Stimulated activated CD4-positive, alpha-beta T cell treated with anti-CD3 and anti-CD28 coated beads, Interleukin-2, amount 100 ng/mL, for 24 hours (primary cell): ENCODE measurements at places on chromosomes 2 and 18.

DNA sequence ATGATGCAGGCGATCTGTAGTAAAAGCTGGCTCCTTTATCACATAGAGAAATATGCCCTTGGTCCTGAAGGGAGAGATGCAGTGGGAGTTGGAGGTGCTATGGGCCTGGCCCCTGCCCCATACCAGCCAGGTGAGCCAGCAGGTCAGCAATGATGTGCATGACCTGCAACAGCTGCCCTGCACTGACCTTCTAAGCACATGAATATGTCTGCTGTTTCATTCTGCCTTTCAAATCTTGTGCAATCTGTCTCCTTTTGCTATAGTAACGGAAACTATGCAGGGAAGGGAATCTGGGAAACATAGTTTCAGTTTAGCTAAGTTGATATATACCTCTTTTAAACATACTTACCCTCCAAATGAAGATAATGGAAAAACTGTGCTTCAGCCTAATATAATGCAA, 235.2 kb downstream of the TDRD15 start:
- DNase-seq: no peak

DNA sequence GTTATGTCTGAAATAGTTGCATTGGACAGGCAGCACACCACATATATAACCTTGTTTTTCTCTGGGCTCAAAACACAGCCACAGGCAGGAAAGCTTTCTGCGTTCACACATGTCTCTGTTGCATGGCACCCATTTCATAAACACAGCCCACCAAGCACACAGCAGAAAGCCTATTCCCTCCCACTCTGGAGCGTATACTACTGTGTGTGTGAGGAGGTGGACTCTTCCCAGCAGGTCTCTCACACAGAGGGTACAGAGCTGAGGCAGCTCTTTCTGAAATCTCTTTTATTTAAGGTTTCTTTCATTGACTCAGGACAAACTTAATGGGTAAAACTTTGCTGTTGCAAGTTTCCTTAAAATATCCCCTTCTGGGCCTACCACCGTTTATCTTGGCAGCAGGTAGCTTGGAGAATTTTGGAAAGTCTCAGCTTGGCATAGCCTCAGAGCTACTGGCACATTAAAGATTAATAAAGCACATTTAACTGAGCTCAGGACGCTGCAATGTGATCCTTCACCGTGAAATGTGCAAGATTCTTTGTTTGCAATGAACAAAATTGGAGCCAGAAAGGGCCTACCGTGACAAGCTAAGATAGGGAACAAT, 105.1 kb upstream of the NCKAP5 start:
- no peak for DNase-seq

DNA sequence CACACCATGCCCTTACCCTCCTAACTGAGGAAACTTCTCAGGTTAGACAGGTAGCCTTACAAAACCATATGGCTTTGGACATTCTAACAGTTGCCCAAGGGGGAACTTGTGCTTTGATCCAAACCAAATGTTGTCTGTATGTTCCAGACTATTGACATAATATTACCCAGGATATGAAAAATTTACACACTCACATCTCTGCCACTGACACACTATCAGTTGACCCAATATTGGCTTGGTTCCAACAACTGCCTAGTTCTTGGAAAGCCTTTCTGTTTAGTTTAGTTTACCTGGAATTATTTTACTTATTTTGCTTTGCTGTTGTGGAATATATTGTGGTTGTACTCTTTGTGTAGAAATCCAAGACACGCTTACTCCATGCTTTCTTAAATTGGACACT, 178.4 kb downstream of the RNF152 start:
- no peak for DNase-seq

DNA sequence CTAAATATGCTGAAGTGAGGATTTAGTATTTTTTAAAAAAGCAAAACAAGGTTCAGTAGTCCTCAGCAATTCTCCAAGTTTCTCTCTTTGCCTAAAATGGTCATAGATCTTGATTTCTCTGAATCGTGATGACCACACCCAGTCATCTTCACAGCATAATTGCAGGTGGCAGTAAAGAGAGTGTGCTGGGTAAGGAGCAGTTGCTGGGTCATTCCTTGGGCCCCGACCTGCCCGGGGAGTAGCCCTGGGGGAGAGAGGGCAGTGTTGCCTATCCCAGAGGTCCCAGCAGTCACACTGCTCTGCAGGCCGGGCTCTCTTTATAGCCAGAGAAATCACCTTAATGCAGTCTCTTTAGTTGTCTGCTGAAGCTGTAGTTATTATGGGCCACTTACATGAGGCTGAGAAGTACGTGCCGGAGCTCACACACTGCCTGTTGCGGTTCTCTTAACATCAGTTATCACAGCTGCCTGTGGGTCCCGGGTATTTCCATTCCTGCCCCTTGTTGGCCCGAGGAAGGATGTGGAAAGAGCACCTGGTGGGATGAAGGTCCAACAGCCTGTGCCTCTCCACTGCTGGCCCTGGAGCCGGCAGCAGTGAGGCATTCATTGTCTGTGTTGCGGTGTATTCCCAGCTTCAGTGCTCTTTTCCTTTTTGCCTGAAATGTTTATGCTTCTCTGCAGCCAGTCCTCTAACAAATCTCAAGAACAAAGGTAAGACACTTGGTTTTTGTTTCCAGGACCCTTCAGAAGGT, 230.1 kb downstream of the ALPK2 start:
- DNase-seq: no peak

DNA sequence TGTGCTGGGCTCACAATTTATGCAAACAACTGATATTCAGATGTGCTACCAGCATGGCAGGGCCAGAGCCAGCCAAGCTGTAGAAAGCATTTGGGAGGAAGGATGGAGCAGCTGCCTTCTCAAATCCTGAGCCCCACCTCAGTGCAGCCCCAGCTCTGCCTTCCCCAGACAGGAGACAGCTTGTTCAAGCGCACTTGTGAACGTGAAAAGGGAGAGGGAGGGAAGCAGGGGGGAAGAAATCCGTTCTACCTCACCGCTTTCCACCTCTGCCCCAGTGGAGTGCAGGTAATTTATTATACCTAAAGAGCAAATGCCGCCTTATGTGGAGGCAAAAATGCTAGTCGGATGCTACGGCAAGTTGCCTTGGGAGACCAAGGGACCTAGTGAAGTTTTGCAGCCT, 66.0 kb upstream of the SLC14A2 start:
- no peak for DNase-seq

DNA sequence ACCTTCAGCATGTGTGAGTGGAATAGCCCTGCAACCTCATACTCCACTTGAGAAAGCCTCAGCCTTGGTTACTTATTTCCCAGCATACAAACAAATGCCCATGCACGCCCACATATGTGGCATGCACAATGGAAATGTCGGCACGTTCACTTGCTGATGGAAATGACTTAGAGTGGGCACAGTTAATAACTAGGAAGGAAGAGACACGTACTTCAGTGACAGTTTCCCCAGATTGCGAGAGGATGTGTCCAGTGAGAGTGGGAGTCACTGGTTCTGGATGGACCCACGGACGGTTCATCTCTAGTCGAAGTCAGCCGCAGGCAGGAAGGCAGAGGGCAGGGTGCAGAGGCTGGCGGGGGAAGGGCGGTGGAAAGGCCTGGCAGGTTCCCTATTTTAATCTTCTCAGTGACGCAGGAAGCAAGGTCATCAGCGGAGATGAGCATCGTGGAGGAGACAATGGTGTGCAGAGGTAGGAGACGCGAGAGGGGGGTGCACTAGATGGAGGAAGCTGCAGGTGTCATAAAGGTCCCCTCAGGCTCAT, 350.7 kb upstream of the MYT1L start:
- no peak for DNase-seq

GRCh38 chr2:27588308-27588707, 5.5 kb downstream of the ZNF512 start:
- DNase-seq: no peak

GRCh38 chr18:78579854-78580577, 399.6 kb upstream of the SALL3 start:
- no peak for DNase-seq

DNA sequence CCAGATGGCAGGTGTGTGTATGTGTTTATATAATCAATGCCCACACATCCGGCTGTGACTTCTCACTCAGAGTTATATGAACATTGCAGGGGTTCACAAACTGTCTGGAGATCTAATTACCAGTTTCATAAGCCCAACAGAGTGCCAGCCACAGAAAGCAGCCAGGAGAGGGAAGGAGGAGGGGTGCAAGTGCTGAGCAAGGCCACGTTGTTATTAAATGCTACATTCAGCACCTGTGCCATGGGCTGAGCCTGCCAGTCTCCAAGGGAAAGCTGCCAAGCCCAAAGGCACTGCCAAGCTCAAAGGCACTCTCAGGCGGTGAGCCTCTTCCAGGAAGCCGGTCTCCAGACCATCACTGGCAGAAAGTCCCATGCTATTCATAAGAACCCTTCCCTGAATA, 17.4 kb downstream of the XDH start:
- DNase-seq: no peak

DNA sequence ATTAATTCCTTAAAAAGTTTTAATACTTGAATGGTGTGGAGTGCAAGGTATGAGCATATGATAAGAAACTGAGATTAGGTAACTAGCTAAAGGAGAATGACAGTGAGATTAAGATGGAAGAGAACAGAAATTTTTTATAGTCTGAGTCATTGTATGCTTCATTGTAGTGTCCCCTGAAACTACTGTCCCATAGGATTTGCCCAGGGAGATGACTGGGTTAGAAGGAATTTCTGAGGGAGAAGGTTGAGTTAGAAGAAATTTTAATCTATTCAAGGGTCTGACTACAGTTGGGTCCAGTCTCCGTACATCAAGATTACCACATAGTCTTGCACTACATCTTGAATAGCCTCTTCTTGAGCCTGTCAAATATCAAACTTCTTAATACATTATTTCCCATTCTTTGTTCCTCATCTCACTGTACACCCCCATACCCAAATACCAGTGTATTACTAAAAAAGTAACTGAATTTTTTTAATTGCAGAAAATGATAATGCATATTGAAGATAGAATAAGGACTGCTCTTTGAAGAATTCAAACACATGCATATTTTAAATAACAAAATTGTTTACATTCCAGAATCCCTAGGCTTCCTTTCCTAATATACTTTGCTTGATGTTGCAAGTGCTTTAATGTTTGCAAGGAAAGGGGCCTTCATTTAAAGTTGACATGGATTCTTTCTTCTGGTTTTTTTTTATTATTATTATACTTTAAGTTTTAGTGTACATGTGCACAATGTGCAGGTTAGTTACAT, 314.3 kb upstream of the COL3A1 start:
- no peak for DNase-seq

DNA sequence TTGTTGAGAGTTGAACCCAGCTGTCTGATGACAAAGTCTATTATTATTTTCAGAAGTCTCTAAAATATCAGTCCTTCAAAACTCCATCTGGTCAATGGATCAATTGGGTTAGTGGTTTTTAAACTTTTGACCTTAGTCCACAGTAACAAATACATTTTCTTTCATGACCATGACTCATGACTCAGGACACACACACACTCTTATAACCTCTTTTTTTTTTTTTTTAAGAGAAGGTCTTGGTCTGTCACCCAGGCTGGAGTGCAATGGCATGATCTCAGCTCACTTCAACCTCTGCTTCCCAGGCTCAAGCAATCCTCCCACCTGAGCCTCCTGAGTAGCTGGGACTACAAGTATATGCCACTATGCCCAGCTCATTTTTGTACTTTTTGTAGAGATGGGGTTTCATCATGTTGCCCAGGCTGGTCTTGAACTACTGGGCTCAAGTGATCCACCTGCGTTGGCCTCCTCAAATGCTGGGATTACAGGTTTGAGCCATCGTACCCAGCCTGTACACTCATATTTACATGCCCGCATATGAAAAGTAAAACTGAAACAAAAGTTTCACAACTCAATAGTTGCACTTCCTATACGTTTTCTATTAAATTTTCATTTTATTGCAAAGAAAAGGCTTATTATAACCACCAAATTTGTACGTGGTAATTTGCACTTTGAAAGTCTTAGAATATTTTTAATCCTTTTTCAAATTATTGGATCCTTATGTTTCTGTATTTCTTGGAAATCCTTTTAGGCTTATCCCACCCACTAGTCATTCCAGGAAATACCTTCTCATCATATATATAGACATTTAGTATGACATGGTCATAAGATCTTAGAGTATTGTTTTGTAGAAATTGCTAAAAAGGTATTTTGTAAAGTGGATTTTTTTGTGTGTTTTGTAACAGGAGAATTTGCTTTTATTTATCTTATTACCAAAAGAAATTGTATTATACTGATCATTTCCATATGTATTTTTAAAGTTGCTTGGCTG, 199.0 kb downstream of the LPIN1 start:
- no peak for DNase-seq

DNA sequence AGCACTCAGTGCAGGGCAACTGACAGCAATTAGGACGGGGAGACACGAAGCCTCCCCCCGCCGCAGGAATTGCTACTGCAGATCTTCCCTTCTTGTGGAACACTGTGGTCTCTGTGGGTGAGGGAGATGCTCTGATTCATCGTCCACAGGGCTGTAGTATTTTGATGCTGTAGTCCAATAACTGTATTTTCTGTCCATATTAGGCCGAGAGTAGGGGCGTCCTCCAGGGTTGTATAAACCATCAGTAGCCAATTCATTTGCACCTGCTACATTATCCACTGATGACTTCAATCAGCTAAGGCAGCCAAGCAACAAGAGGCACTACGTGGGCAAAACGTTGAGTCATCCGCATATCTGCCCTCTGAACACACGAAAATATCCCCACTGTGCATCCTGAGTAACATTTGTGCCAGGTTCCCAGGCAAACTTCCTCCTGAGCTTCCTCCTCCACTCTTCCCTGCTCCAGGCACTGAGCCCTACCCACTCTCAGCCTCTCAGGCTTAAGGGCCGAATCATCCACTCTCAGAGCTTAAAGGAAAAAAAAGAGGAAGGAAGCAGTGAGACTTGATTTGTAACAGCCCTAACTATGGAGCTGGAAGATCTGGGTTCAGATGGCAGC, 62.1 kb downstream of the LBH start:
- no peak for DNase-seq

GRCh38 chr2:7619203-7619970, 702.2 kb downstream of the RNF144A start:
- DNase-seq: no peak

GRCh38 chr2:176122683-176123410, at the start of gene HOXD9:
Gene HOXD9, plus strand, starts transcription at chr2:176122719. Its CDS starts 50 bp downstream, at chr2:176122769.
- DNase-seq: no peak

DNA sequence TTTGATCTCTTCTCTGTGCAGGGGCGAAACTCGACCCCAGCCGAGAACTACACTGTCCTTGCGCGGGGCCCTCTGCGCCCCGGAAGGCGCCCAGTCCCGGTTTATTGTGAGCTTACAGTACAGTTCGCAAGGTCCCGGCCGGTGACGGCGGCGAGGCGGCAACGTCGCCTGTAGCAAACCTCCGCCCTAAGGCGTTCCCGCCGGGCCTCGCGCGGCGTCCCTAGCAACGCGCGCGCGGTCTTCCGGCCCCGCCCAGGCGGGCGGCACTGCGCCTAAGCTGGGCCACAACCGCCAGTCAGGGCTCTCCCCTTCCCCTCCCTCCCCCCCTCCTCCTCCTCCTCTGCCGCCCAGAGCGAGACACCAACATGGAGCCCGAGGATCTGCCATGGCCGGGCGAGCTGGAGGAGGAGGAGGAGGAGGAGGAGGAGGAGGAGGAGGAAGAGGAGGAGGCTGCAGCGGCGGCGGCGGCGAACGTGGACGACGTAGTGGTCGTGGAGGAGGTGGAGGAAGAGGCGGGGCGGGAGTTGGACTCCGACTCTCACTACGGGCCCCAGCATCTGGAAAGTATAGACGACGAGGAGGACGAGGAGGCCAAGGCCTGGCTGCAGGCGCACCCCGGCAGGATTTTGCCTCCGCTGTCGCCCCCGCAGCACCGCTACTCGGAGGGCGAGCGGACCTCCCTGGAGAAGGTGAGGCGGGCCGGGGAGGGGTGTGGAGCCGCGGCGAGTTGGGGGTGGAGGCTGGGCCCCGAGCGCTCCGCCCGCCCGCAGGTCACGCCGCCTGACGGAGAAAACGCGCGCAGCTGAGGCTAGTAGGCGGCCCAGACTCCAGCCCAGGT, at the start of gene ALMS1:
ALMS1 (plus strand) TSS at position 333 of the 838 bp plus-strand sequence; CDS start at position 366, 33 bp downstream.
- peak; percentile 86 for DNase-seq
